ENCODE measurements at places on chromosomes 4 and X. TPM values are rescaled to one million over a fixed set of nuclear protein-coding genes. Genes with fewer than 3 reads are reported as not detected.

LARP1B gene
- 25.5 TPM for total RNA-seq

- DNase-seq: peak; percentile 7
Measured at GRCh38 chrX:112687189-112687691, 7.5 kb upstream of the LHFPL1 start.

GRCh38 chr4:53059256-53059655 lies 197.1 kb downstream of the RASL11B start:
- no peak for DNase-seq

DNA sequence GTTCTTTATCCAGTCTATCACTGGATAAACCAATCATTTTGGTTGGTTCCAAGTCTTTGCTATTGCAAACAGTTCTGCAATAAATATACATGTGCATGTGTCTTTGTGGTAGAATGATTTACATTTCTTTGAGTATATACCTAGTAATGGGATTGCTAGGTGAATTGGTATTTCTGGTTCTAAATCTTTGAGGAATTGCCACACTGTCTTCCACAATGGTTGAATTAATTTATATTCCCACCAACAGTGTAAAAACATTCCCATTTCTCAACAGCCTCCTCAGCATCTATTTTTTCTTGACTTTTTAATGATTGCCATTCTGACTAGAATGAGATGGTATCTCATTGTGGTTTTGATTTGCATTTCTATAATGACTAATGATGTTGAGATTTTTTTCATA lies 791.7 kb upstream of the AGA start:
- DNase-seq: no peak

DNA sequence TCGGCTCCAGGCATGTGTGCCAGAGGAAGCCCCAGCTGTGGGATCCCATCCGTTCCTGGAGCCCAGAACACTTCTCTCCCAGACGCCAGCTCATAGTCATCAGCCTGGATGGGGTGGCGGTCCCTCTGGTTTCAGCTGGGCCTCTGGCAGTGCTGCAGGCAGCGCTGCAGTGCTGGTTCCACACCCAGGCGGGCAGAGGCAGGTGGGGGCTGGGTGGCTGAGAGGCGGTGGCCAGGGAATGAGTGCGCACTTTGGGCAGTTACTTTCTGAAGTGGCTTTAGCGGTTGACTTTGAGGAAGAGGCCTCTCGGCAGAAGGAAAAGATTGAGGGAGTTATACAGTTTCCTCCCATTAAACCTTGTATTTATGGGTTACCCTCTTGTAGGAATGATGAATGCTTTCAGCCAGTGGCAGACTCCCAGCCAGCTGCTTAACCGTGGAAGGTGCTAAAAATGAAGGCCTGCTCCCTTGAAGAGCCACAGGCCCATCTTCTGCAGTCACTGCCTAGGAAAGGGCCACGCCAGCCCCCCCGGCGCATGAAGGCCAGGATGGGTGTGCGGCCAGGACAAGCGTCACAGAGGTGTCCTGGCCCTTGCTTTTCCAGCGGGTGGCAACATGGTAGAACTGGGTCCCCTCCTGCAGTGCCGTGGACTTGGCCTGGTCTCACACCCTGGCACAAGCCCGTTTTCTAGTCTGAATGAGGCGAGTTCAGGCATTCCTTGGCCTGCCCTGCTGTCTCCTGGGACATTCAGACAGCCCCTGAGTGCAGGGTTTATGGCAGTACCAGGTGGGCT lies 9.9 kb downstream of the TADA2B start:
- DNase-seq: no peak

Data from fibroblast of villous mesenchyme (primary cell).